HT1080 (cell line): ENCODE measurements at places on chromosomes 4 and X. TPM values are rescaled to one million over a fixed set of nuclear protein-coding genes. Genes with fewer than 3 reads are reported as not detected.

- peak; percentile 92 for DNase-seq
Observed at GRCh38 chr4:53702334-53703266, 111.3 kb upstream of the LNX1 start.

Gene FHL1
- total RNA-seq: 87.9 and 97.2 TPM in 2 replicates

DNA sequence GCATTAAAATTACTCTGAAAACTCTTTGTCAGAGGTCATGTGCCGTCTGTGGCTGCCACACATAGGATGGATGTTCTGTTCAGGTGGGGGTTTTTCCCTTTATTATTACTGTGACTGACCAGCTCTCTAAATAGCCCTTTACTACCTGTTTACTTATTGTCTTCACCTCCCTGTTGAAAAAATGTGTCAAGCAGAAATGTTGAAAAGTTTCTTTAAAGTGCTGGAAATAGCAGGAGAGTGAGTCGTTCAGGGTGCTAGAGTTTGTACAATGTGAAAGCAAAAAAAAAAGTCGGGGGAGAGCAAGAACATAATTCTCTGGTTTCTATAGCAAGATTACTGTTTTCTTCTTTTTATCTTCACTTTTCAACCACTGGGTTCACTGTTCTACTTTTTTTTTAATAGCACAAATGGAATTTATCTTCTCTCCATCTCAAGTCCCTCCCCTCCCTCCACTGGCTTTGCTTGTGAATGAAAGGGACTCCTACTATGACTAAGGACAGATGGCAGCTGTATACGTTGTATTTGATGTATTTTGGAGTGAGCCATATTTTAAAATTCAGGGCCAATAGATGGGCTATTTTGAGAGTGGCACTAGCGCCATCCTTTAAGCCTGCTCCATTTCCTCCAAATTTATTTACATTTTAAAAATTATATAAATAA is 33.3 kb downstream of the ARX start:
- DNase-seq: peak; percentile 9

Gene ANKRD37
- total RNA-seq: 13.4 and 20.6 TPM in 2 replicates

Gene STK32B
- 0.37 and 1.1 TPM in 2 replicates for total RNA-seq

- DNase-seq: no peak
Observed at GRCh38 chrX:41066391-41066790, 18.9 kb upstream of the USP9X start.

Gene CHST7
- 0.07 and 0.40 TPM in 2 replicates for total RNA-seq

- peak; percentile 8 for DNase-seq
Observed at GRCh38 chrX:17788439-17788838, 51.1 kb downstream of the SCML1 start.

GRCh38 chrX:31837445-31838049 is 765.7 kb upstream of the FTHL17 start:
- no peak for DNase-seq

- no peak for DNase-seq
Observed at GRCh38 chr4:148094149-148094548, 348.1 kb downstream of the NR3C2 start.

Gene CT45A1
- total RNA-seq: 46.8 and 61.1 TPM in 2 replicates

GRCh38 chrX:42220083-42220482 is 296.7 kb upstream of the CASK start:
- no peak for DNase-seq

DNA sequence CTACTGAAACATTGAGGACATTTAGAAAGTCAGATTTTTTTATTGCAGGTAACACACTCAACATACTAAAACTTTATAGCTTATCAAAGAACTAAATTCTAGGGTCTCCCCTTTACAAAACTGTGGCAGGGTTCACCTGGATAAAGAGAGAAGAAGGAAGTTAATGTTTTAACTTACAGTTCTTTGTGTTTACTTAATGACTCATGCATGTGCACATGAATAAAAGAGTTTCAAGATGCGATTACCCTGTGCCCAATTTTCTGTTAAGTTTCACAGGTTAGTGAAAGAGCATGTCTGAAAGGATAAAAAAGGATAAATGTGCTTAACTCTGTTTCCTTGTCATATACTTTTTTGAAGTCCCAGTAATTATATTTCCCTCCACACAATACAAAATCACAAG is 16.8 kb downstream of the DCAF8L1 start:
- DNase-seq: no peak

Gene CXCL1
- total RNA-seq: not detected in 2 replicates

Gene CLDN22
- not detected in 2 replicates for total RNA-seq

- DNase-seq: no peak
Observed at GRCh38 chr4:128716338-128716737, 93.2 kb upstream of the JADE1 start.

DNA sequence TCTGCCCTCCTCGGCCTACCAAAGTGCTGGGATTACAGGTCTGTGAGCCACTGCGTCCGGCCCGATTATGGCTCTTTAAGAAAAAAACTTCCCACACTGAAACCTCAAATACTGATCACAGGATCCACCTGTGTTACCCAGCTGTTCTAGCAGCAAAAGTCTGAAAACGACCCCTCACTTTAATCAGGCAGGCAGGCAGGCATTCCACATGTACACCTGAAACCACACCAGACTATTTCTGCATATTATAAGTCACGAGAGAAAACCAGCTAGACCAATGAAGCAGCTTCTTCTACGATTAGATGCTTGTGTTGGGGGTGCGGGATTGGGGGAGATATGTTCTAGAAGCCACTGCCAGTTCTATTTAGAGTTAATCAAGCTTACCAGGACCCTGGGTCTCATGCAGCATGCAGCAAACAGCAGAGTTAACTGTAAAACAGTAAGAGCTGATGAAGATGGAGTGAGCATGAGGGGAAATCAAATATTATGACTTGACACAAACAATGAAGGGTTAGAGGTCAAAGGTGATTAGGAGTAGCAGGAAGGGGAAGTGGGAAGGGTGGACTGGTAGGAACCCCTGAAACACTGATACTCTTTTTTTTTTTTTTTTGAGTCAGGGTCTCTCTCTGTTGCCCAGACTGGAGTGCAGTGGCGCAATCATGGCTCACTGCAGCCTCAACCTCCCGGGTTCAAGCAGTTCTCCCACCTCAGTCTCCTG is 18.9 kb upstream of the NKRF start:
- DNase-seq: no peak

Gene DRD5
- not detected in 2 replicates for total RNA-seq

DNA sequence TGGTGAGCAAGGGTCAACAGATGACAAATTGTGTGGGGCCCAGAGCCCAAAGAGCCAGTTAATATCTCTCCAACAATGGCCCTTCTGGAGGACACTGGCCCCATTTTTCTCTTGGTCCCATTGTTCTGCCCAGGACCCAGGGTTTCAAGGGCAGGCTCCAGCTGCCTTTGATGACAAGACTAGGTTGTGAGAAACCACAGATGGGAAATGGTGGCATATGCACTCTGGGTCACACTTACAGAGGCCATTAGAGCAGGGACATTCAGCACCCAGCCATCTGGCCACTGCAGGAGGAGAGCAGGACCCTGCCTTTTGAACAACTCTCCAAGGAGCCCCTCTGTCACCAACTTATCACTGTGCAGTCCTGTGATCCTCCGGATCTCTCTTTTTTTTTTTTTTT is 49.7 kb upstream of the KIAA1210 start:
- DNase-seq: no peak

- DNase-seq: no peak
Observed at GRCh38 chr4:150714462-150715438, 132.8 kb downstream of the MAB21L2 start.

Gene SYN1
- total RNA-seq: not detected in 2 replicates

GRCh38 chrX:106585478-106585877 is 26.3 kb upstream of the RADX start:
- no peak for DNase-seq

DNA sequence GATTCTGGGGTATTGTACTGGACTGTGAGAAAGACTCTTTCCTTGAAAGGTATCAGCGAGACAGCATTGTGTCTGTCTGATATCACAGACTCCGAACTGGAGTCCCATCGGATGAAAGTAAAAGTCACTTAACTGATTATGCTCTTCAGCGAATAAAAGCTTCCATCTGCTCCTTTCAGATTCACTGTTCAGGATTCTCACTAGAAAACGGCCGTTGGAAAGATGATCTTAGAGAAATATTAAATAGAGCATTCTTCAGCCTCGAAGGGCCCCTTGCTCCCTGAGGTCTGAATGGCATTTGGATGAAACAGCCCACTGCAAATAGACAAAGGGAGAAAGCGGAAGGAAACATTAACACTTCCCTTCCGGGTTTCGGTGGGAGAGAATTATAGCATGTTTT is 416.2 kb upstream of the PRKX start:
- no peak for DNase-seq

Gene STARD8
- total RNA-seq: 7.1 and 7.4 TPM in 2 replicates

- DNase-seq: no peak
Observed at GRCh38 chr4:73788411-73788810, 48.0 kb downstream of the CXCL8 start.

- DNase-seq: no peak
Observed at GRCh38 chrX:136228839-136229207, 22.4 kb downstream of the MAP7D3 start.

DNA sequence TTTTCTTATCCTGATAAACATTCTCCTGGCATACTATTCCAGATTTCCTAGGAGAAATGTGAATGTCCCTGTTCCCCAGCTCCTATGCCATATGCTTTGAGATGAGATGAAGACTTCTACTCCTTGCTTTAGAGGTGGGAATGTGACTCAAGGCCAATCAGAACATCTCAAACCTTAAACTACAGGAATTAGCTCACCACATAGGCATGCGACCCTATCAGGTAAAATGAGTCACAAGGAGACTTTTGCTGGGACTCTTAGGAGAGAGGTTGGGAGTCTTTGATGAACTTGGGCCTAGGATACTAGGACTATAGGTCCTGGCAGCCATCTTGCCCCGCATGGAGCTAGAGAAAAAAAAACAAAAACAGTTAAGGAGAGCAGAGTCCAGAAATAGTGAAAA is 5.8 kb upstream of the USO1 start:
- peak; percentile 46 for DNase-seq

Gene GPRASP1
- total RNA-seq: 0.18 and 0.43 TPM in 2 replicates

Gene SCD5
- 31.2 and 33.2 TPM in 2 replicates for total RNA-seq

DNA sequence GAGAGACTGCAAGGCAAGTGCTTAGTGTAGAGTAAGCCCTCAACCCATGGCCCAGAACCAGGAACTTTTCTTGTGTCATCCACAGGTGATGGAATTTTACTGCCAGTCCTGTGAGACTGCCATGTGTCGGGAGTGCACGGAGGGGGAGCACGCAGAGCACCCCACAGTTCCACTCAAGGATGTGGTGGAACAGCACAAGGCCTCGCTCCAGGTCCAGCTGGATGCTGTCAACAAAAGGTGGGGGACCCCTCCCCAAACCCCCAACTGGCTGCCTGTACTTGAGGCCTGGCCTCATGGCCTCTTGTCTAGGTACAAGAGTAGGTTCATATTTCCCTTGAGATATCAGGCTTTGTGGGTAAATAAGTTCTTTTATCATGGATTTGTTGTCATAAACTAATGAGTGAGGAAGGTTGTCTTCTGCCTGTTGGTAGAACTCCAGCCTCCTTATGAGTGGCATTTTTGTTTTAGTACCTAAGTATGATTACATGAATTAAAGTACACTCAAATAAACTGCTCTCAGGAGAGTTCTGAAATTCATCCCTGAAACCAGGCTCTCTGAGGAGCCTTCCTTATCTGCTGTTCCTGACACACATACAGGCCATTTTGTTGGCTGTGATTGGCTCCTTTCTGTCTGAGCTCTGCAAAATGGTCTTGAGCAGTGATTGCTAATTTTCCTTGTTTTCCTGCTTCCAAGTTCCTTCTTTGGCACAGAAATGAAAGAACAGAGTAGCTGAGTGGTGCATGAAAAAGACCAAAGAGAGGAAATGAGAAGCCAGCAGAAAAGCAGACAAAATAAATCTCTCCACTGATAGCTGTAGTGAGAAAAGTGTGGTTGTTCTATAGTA is 51.4 kb upstream of the MND1 start:
- no peak for DNase-seq

DNA sequence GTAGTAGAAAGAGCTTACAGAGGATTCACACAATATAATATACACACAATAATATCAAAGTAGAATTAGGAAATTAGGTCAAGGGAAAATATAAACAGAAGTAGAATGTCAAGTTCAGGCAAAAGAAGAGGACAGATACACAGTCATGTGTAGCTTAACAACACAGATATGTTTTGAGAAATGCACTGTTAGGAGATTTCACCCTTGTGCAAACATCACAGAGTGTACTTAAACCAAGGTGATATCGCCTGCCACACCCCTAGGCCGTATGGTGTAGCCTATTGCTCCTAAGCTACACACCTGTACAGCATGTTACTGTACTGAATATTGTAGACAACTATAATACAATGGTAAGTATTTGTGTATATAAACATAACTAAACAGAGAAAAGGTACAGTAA is 110.0 kb upstream of the EDNRA start:
- DNase-seq: no peak

- no peak for DNase-seq
Observed at GRCh38 chr4:72323227-72323626, 245.8 kb downstream of the ADAMTS3 start.
